Fibroblast of mammary gland (primary cell): ENCODE measurements at places on chromosomes 7 and 10.

GRCh38 chr10:49394933-49395740, 752 bp downstream of the DRGX start:
- no peak for DNase-seq

DNA sequence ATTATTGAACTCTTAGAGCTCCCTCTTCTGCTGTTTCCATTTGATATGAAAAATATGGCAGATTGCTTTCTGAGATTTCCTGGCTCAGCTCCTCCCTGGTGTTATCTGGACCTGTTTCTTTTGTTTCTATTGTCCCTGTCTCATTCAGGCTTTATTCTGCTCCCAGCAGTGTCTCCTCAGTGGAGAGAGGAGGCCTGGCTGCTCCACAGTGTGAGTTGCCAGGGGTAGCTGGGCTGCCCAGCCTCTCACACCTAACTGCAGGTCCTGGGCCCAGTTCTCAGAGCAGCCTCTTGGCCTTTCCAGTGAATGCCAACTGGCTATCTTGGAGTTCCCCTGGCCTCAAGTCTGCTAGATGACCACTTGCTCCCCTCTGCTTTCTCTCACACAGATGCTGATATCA, 127.0 kb downstream of the VPS41 start:
- DNase-seq: no peak

GRCh38 chr10:5043716-5044115, 40.1 kb upstream of the AKR1C2 start:
- DNase-seq: peak; percentile 41

DNA sequence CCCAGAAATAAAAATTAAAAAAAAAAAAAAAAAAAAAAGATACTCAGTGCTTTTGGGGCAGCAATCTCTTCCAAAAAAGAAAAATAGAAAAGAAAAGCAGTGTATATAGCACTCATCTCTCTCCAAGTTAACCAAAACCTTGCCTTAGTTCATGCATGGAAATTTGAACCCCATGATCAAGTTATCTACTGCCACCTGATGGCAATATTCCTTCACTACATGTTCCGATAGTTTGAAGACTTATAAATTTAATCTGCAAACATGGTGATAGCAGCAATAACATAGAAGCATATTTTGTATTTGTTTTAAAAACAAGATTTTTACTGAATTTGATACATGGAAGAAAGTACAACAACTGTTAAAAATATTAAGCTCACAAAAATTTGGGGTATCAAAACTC, 48.6 kb upstream of the SLIT1 start:
- peak; percentile 62 for DNase-seq
